G401 (cell line): ENCODE measurements at places on chromosomes 3 and 15.

DNA sequence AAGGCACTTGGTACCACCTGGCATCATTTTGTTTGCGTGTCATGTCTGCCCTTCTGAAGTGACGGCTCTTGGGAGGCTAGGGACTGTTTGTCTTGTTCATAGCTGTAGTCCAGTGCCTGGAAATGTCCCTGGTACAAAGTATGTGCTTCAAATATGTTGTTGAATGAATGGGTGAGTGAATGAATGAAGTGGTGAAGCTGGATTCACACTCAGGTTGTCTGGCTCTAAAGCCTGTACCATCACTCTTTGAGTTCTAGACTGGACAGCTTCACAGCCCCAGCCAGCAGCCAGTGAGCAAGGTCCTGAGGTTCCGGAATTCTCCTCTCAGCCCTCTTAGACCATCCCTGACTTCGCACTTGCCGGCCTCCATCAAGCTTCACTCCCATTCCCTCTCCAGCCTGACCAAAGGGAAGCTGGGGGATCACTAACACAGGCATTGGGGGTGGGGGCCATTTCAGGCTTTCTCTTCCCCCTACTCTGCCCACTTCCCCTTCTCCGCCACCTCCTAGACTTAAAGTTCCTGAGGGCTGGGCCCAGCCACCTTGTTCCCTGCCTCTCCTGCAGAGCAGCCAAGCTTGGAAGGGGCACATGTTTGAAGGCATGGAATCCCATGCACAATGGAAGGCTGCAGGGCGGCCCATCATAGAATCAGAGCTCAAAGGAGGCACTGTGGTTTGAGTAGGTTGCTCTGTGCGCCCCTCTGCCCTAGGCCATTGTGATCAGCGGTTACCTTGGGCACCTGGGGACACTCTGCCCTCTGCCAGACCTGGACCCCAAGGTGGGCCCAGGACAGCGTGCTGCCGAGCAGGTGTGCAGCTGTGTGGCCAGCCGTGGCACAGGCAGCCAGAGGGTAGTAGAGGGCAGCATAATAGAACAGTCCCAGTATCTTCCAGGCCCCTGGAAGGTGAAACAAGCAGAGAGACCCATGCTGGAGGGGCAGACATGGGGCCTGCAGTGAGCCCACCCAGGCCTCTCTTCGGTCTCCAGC lies 7.7 kb downstream of the STRA6 start:
- DNase-seq, result no peak

- no peak for DNase-seq
These were observed 3.8 kb upstream of the MANF start for GRCh38 chr3:51381333-51381705.

GRCh38 chr15:29134239-29134638 lies 135.4 kb downstream of the NSMCE3 start:
- DNase-seq, result no peak

DNA sequence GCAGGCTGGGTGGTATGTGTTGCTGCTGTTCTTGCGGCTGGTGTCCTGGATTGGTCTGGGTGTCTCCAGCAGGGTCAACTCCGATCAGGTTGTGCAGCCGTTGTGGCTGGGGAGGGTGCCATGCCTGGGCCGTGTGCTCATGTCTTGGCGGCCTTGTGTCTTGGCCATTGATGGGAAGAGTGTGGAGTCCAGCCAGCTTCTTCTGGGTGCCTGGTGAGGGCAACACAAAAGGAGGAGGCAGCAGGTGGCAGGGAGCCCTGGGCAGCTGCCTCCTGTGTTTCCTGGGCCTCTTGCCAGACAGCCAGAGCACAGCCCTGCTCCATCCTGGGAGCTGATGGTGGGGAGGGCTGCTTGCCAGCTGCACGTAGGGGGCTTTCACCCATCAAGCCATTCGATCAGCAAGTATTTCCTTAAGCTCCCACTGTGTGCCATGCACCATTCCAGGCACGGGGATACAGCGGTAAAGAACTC lies 4.3 kb downstream of the CHAC1 start:
- DNase-seq, result peak; percentile 4

DNA sequence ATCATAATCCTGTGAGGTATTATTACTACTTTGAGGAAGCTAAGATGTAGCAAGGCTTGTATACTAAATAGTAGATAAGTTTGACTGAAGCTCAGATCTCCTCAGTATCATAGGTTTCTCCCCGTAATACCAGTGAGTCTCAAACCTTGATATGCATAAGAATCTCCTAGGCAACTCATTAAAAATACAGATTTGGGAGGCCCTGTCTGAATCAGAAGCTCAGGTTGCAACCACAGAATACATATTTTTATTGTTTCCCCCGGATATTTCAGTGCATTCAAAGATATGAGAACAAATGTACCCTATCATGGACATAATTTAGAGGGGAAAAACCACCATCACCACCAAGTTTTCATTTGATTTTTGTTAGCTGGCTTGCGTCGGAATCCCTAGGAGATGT lies 242.1 kb upstream of the C2CD4B start:
- DNase-seq, result no peak

- DNase-seq, result peak; percentile 13
These were observed 47.2 kb downstream of the LEO1 start for GRCh38 chr15:51924156-51925068.

GRCh38 chr3:43023746-43024145 lies 44.6 kb downstream of the GASK1A start:
- no peak for DNase-seq

DNA sequence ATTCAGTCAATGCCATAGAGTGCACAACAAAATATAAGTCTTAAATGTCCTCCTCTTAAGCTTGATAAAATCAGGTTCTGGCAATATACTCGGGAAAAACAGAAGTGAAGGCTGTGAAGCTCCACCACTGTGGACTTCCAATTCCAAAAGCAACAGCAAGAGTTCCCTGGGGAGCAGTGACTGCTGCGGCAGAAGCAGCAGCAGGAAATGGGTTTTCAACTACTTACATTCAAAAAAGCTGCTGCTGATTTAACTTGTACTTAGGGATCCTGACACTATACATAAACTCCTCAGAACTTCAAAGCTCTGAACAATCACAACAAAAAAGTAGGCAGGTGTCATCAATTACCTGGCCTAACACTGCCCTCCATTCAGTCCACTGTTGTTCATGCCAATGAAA lies 4.7 kb downstream of the CEP152 start:
- no peak for DNase-seq

DNA sequence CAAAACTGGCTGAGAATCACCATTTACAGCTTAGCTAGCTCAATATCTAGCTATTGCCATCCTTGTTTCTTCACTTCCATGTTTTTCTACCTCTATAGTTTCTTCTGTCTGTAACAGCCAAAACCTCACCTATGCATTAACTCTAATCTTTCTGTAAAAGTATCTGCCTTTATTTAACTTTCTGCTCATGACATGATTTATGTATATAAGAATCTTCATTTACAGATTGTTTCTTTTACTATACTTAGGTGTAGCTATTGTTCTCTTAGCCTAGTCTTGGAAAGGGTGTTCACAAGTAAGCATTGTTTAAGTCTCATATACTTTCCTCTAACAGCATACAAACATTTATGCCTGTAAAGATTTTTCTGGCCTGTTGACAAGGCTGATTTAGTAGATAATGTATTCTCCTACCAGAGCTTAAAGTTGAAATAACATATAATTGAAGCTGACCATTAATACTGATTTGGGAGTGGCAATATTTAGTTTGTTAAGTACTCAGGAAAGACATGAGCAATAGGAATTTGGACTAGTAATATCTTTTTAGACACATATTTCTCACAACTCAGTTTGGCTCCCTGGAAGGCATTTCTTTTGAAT lies 9.4 kb downstream of the FILIP1L start:
- no peak for DNase-seq

GRCh38 chr3:120469440-120469839 lies 18.6 kb upstream of the FSTL1 start:
- no peak for DNase-seq

DNA sequence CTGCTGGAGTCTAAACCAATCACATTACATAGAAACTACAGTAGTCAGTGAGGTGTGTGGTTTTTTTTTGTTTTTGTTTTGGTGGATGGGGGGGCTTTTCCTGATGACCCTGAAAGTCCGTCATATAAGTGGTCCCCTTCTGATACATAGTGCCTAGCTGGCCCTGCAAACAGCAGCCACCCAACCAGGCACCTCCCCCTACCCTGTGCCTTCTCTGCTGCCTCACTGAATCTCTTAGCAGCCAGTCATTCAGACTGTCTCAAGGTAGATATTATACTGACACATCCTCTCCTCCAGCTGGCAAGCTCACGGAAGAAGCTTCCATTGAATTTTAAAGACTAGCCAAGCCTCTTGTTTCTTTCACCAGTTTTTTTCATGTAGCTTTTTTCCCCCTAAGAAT lies 21.4 kb downstream of the SYN2 start:
- no peak for DNase-seq

- no peak for DNase-seq
These were observed 50.8 kb upstream of the XRN1 start for GRCh38 chr3:142498397-142499180.
